ENCODE measurements at places on chromosomes 16 and 17. TPM values are rescaled to one million over a fixed set of nuclear protein-coding genes. Genes with fewer than 3 reads are reported as not detected.

HES7 gene
- not detected for total RNA-seq

UMOD gene
- not detected for total RNA-seq

TMEM238L gene
- total RNA-seq: not detected

MAFG gene
- total RNA-seq: 27.1 TPM

DNA sequence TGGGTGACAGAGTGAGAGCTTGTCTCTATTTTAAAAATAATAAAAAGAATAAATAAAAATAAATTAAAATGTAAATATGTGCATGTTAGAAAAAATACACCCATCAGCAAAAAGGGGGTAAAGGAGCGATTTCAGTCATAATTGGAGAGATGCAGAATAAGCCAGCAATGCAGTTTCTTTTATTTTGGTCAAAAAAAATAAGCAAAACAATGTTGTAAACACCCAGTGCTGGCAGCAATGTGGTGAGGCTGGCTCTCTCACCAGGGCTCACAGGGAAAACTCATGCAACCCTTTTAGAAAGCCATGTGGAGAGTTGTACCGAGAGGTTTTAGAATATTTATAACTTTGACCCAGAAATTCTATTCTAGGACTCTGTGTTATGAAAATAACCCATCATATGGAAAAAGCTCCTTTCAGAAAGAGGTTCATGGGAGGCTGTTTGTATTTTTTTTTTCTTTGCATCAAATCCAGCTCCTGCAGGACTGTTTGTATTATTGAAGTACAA is 8.5 kb downstream of the STH start:
- H3K4me3 ChIP-seq: no peak overlapping the region
- peaks cover 3% of the 10 kb centered on the region for H3K4me1 ChIP-seq
- peaks cover 5% of the 10 kb centered on the region for H3K27me3 ChIP-seq
- no peak for DNase-seq
- no peak overlapping the region for H3K27ac ChIP-seq
- no peaks in the 10 kb centered on the region for H3K36me3 ChIP-seq

- no peak overlapping the region for H3K4me3 ChIP-seq
- no peaks in the 10 kb centered on the region for H3K4me1 ChIP-seq
- no peaks in the 10 kb centered on the region for H3K36me3 ChIP-seq
- H3K27ac ChIP-seq: no peak overlapping the region
- no peak for DNase-seq
These were observed 401.4 kb upstream of the C16orf82 start for GRCh38 chr16:26665166-26665939.

- no peaks in the 10 kb centered on the region for H3K36me3 ChIP-seq
- H3K4me3 ChIP-seq: no peak overlapping the region
- no peaks in the 10 kb centered on the region for H3K4me1 ChIP-seq
- H3K27me3 ChIP-seq: peaks cover 38% of the 10 kb centered on the region
- H3K27ac ChIP-seq: no peak overlapping the region
These were observed 26.0 kb upstream of the GOSR2 start for GRCh38 chr17:46896991-46897390.

DNA sequence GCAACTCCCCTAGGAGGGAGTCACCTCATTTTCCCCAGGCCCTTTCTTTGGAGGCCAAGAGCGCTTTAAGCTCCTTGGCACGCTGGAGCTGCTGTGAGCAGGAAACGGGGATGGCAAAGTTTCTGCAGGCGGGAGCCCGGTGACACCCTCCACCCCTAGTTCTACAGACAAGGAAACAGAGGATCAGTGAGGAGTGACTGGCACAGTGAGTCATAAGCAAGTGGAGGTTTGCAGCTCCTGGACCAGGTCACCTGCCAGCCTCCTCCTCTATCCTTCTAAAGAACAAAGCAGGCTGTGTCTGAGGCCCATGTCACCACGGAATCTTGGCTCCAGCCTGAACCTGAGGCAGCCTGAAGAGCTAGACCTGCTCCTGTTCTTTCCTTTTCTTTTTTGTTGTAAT is 141.9 kb downstream of the TMEM132E start:
- no peak overlapping the region for H3K4me3 ChIP-seq
- H3K4me1 ChIP-seq: no peaks in the 10 kb centered on the region
- DNase-seq: no peak
- H3K36me3 ChIP-seq: no peaks in the 10 kb centered on the region

DNA sequence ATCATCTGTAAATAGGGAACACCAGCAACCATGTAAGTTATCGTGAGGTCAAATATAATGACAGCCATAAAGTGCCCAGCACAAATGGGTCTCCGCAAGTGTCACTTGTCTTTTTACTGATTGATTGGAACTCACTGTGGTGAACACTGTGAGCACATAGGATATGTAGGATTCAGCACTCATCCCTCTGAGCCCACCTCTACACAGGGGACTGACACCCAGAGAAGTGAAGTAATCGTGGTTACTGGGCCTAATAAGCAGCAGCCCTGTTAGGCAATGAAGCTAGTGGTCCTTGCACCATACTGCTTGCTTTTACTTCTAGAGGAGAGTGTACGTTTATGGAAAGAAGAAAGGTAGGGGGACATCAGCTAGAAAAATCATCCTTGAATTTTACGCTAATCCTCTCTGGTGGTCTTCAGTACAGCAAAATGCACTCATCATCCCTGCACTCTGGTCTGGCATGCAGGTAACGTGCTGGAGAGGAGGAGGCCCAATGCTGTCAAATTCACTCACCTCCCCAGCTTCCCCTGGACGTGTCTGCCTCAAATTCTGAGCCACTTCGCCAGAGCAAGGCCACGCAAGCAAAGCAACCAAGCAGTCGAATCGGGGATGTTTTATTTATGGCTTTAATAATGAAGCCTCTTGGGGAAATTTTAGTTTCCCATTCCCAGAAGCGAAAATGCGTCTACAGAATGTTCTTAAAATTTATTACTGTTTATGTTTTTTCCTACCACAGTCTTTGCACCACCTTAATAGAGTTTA is 74.7 kb downstream of the YPEL2 start:
- DNase-seq: no peak
- no peaks in the 10 kb centered on the region for H3K36me3 ChIP-seq
- H3K27ac ChIP-seq: no peak overlapping the region
- no peak overlapping the region for H3K4me3 ChIP-seq
- peaks cover 2% of the 10 kb centered on the region for H3K4me1 ChIP-seq

GRCh38 chr17:42623732-42624596 is 14.5 kb downstream of the TUBG1 start:
- no peak overlapping the region for H3K27ac ChIP-seq
- no peaks in the 10 kb centered on the region for H3K4me1 ChIP-seq
- no peaks in the 10 kb centered on the region for H3K36me3 ChIP-seq
- H3K4me3 ChIP-seq: no peak overlapping the region
- DNase-seq: no peak
- no peaks in the 10 kb centered on the region for H3K27me3 ChIP-seq

DNA sequence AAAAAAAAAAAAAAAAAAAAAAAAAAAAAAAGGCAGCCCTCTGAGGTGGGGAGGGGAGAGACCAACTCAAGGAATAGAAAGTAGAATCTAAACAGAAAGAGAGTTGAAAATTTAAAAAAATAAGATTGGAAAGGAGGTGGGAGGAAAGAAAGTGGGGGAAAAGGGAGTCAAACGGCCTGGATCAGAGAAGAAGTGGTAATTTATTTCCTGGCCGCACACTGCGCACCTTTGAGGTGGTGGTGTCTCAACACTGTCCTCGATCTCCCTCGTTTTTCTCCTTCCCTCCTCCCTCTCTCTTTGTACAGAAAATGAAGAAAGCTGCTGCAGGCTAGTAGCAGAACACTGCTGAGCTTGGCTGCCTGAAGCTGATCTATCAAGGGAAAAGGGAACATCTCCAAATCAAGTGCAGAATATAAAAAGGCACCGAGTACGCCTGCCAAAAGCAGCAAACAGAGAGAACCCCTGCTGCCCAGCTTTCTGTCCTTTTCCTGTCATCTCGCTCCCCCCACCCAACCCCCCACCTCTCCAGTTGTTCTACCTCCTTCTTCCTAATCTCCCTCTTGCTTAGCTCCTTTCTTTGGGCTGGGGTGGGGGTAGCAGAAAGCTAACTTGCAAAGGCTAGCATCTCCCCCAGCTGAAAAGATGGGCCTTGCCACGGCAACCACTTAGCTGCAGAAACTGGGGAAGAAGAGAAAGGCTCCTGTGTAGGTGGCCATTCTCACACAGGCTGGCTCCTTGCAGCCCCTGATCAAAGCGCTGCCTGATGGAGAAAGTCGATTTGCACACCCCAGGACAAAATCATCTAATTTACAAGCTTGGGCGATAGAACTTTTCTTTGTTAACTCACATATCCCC is 22.5 kb downstream of the AXIN2 start:
- peak; percentile 75 for DNase-seq
- H3K27ac ChIP-seq: no peak overlapping the region
- no peak overlapping the region for H3K4me3 ChIP-seq
- no peaks in the 10 kb centered on the region for H3K27me3 ChIP-seq

- no peak for DNase-seq
- no peaks in the 10 kb centered on the region for H3K27me3 ChIP-seq
- H3K4me3 ChIP-seq: no peak overlapping the region
- no peaks in the 10 kb centered on the region for H3K36me3 ChIP-seq
- H3K4me1 ChIP-seq: peaks cover 20% of the 10 kb centered on the region
These were observed 158.3 kb upstream of the ZFHX3 start for GRCh38 chr16:73206151-73206707.

- no peak for DNase-seq
- no peak overlapping the region for H3K27ac ChIP-seq
- H3K4me3 ChIP-seq: no peak overlapping the region
- H3K4me1 ChIP-seq: no peaks in the 10 kb centered on the region
These were observed 50.2 kb downstream of the SDK2 start for GRCh38 chr17:73594025-73594424.

- DNase-seq: peak; percentile 83
- H3K27me3 ChIP-seq: no peaks in the 10 kb centered on the region
- H3K4me1 ChIP-seq: peaks cover 20% of the 10 kb centered on the region
- H3K36me3 ChIP-seq: peaks cover 31% of the 10 kb centered on the region
- no peak overlapping the region for H3K4me3 ChIP-seq
These were observed 3.0 kb upstream of the ZNF213 start for GRCh38 chr16:3131755-3132377.

GRCh38 chr17:80695979-80696378 is 151.3 kb downstream of the RPTOR start:
- DNase-seq: no peak
- H3K4me1 ChIP-seq: peaks cover 7% of the 10 kb centered on the region
- no peaks in the 10 kb centered on the region for H3K36me3 ChIP-seq
- no peak overlapping the region for H3K27ac ChIP-seq
- H3K4me3 ChIP-seq: no peak overlapping the region
- H3K27me3 ChIP-seq: no peaks in the 10 kb centered on the region

DNA sequence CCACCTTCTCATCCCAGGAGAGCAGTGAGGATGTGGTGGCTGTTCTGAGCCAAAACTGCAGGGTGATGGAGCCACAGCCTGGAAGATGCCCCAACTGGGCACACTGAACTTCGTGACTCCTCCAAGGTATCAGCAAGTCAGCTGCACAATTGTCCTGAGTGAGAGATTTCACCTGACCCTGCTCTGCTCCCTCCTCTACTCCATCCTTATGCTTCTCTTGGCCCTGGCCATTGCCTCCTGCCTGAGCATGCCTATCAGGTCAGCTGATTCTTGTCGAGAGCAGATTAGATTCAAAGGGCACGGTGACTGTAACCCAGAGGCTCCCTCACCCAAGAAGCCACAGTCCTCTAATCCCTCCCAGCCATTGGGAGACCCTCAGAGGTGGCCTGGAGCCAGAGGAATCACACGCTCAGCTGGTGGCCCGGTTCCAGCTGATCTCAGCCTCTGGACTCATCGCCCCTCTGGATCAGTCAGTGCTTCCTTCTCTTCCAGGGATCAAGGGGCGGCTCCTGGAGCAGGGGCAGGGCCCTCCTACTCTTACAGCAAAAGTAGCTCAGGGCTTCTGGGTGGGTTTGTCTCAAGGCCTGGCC is 7.0 kb upstream of the CYB561 start:
- peaks cover 7% of the 10 kb centered on the region for H3K4me1 ChIP-seq
- no peak overlapping the region for H3K4me3 ChIP-seq
- peak; percentile 83 for DNase-seq

DNA sequence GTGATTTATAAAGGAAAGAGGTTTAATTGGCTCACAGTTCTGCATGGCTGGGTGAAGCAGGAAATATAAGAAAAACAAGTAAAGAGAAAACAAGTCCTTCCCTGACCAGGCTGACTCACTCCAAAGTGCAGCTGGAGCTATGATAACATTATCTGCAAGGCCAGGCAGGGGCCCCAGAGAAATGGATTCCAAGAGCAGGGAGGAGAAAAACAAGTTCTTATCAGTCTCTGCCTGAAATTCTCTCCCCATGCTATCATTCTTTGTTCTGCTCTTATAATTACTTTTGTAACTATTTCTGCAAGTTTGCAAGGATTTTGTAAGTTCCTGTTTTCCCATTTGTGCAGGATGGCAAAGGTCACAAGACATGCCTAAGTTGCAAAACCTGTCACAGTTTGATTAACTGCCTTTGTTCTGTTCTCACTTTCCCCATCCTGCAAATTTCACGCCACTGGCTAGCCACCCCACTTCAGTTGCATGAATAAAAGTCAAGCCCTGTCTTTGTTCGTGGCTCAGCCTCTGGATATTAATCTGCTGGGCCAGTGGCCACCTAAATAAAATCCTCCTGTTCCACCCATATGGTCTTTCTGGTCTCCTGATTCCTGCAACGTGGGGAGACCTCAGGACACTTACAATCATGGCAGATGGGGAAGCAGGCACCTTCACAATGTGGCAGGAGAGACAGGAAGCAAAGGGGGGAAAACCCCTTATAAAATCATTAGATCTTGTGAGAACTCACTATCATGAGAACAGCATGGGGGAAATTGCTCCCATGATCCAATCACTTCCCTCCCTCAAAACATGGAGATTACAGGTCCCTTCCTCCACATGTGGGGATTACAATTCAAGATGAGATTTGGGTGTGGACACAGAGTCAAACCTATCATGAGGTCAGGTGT is 13.1 kb downstream of the ABCA9 start:
- peak overlapping the region; percentile 37 for H3K27ac ChIP-seq
- DNase-seq: no peak
- no peak overlapping the region for H3K4me3 ChIP-seq
- H3K4me1 ChIP-seq: peaks cover 23% of the 10 kb centered on the region
- no peaks in the 10 kb centered on the region for H3K27me3 ChIP-seq

- peak overlapping the region; percentile 50 for H3K4me3 ChIP-seq
- H3K27ac ChIP-seq: peak overlapping the region; percentile 100
- peak; percentile 71 for DNase-seq
- peaks cover 49% of the 10 kb centered on the region for H3K4me1 ChIP-seq
- H3K27me3 ChIP-seq: no peaks in the 10 kb centered on the region
These were observed 88.5 kb downstream of the SMG6 start for GRCh38 chr17:2214929-2215615.

All from osteoblast (primary cell).